B cell (primary cell): ENCODE measurements at places on chromosomes 13 and 19. TPM values are rescaled to one million over a fixed set of nuclear protein-coding genes. Genes with fewer than 3 reads are reported as not detected.

DNA sequence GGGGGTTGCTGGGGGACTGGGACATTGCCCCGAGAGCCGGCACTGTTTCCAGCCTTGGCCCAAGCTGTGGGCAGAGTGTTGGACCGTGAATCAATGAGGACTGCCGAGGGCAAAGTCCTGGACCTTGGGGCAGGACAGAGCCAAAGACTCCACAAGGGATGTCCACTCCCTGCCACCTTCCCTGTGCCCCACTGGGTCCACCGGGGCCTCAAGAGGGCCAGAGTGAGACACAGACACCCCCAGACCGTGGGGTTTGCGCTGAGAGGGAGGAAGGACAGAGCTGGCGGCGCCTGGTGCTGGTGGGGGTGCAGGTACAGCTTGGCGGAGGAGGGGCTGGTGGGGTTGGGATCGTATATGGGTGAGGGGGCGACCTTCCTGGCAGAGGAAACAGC, 11.8 kb downstream of the MAST3 start:
- DNase-seq = peak; percentile 46

GRCh38 chr19:10568062-10568825, 535 bp downstream of the CDKN2D start:
- no peak for DNase-seq

The VSTM2B gene
- total RNA-seq = not detected in 2 replicates

DNA sequence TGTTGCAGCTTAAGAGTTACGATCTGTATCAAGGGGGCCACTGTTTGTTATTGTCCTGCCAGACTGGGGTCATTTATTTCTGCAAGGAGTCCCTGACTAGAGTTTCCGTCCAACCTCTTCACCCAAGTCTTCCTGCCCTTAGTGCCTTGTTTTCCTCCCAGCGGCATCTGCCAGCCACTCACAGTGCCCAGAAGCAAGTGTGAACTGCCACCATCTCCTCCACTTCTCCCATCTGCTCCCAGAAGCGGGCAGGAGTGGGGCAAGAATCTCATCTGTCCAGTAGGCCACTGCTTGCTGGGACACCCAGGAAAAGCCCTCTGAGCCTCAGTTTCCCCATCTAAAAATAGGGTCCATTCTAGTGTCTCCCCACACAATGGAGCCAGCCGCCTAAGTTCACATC, 4.0 kb downstream of the NOVA2 start:
- no peak for DNase-seq

DNA sequence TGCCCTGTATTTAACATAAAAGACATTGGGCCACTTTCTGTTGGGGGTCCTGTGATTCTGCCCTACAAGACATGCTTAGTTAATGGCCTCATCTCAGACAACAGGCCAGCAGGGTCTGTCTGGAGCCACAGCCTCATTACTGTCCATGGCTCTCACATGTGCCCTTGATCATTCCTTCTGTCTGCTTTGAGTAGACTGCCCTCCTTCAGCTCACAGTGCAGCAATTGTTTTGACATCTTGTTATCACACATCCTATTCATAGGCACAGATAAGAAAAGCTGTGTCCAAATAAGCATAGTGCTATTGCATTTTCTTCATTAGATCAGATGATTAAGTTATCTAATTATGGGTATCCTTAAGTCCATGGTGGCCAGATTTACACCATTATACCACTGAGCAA, 127.9 kb downstream of the KCTD12 start:
- DNase-seq = no peak

DNA sequence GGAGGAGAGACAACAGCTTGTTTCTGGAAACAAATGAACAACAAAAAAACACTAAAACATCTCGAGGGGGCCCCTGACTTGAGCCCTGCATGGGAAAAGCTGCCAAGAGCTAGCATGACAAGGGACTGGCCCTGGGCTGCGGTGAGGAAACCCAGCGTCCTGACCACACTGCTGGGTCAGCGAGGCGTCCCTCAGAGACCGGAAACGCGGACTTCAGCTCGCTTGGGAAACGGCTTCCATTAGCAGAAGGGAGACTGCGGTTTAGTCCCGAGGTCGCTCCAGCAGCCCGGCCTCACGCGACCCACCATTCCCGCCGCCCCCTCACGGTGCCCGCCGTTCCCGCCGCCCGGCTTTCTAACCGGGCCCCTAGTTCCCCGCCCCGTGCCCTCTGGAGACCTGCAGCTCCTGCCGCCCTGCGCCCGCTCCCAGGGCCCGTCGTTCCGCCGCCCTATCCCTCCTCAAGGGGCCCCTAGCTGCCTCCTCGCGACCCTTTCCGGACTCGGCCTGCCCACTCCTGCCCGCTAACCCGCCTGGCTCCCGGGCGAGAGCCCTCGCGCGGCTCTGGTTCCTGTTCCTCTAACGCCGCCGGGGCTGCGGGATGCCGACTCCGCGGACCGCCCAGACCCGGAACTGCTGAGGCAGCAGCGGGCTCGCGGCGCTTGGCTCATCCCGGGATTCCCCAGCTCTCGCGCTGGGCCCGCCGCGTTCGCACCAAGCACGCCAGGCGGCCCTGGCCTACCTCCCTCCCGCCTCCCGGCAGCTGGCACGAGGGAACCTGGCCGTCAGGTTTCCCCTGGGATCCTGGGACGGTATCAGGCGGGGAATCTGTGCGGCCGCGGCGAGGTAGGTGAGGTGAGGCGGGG, at the start of gene CCDC122:
TSS of gene CCDC122 (minus strand) at position 849 of the 863 bp plus-strand sequence. CDS start 10,364 bp downstream, outside the sequence.
- DNase-seq = peak; percentile 89

GRCh38 chr13:34156841-34157365, 339.0 kb downstream of the RFC3 start:
- peak; percentile 6 for DNase-seq

- DNase-seq = no peak
These were observed 246.1 kb downstream of the UQCRFS1 start for GRCh38 chr19:28966737-28967399.

GRCh38 chr19:33275933-33276619, 26.3 kb downstream of the CEBPA start:
- no peak for DNase-seq

DNA sequence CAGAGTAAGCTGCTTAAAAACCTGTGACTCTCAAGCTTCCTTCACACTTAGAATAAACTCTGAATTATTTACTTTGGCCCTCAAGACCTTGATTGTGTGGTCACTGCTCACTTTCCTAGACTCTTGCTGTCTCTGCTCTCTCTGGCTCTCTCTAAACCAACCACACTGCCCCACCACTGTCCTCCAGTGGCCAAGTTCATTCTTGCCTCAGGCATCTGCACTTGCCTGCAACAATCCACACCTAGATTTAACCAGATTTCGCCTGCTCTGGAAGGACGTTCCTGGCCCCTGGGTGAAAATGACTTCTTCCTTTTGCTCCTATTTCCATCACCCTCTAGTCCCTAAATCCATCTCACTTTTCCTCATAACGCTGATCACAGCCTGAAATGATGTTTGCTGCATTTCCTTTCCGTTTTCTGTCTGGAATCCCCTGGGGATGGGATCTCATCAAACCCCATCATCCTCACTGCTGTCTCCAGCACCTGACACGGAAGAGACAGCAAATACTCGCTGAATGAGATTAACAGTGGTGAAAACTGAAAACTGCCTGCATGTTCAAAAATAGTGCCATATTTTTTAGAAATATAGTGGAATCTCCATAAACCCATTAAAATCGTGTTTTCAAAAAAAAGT, 232.6 kb downstream of the UQCRFS1 start:
- DNase-seq = no peak

DNA sequence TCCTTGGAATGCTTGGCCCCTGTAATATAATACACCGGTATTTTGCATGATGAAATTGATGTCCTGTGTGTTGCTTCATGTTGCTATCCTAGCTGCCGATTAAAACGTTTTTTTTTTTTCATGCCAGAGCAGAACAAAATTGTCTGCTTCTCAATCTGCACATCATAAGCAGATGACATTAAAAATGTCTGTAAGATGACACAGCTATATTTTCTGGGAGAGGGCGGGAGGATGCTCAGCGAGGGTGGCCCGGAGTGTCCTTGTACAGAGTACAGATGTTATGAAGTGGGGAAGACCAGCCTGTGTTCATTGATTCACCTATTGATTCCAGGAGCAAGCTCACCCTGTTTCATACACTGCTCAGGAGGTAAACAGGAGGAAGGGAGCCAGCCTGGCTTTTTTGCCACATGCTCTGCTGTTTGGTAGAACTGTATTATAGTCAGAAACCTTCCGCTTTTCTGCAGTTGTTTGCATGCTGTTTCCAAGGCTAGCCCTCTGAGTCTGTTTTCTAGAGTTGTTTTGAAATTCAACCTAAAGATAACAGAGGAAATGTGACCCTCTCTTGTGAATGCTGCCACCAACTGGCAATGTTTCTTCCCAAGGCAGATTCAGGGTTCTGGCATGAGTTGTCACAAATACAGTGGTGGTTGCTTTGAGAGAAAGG, 4.7 kb upstream of the IRS2 start:
- peak; percentile 55 for DNase-seq

GRCh38 chr19:17522988-17523872, 11.8 kb downstream of the PGLS start:
- peak; percentile 92 for DNase-seq

DNA sequence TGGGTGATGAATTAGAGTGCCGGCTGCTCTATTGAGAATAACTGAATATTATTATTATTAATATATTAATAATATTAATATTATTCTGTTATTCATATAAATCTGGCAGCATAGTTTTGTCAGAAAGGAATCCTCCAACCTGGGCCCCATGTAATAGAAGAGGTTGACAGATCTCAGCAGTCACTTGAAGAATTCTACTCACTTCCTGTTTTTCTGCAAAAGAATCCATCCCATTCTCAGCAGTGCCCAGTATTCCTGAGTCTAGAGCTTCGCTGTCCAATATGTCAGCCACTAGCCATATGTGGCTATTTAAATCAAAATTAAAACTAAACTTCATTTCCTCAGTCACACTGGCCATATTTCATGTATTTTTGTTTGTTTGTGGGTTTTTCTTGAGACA, 72.4 kb upstream of the USPL1 start:
- DNase-seq = no peak

The C19orf38 gene
- total RNA-seq = 1.7 and 2.5 TPM in 2 replicates

The TTC9B gene
- total RNA-seq = not detected in 2 replicates

DNA sequence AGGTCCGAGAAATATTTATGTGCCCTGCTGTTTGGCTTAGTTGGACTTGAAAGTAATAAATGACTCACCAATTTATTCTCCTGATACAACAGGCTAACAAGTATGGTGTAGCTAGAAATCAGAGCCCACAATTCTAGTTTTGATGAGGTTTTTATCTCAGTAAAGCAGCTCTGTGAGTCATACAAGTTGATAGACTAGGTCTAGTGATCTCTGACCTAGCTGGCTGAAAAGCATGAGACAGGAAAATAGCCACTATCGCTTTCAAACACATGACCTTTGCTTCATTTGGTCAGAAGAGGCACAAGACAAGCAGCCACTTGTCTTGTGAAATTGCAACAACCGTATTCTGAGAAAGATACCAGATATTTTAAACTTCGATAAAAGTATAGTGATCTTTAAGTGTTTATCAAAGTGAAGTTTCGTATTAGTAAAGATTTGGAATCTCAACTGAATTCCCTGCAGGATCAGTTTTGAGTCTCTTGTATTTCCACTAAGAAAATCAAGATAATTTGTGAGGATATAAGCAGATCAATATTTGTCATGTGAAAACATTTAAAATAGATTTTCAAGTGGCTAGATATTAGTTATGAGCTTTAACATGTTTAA, 126.7 kb downstream of the MAB21L1 start:
- no peak for DNase-seq

DNA sequence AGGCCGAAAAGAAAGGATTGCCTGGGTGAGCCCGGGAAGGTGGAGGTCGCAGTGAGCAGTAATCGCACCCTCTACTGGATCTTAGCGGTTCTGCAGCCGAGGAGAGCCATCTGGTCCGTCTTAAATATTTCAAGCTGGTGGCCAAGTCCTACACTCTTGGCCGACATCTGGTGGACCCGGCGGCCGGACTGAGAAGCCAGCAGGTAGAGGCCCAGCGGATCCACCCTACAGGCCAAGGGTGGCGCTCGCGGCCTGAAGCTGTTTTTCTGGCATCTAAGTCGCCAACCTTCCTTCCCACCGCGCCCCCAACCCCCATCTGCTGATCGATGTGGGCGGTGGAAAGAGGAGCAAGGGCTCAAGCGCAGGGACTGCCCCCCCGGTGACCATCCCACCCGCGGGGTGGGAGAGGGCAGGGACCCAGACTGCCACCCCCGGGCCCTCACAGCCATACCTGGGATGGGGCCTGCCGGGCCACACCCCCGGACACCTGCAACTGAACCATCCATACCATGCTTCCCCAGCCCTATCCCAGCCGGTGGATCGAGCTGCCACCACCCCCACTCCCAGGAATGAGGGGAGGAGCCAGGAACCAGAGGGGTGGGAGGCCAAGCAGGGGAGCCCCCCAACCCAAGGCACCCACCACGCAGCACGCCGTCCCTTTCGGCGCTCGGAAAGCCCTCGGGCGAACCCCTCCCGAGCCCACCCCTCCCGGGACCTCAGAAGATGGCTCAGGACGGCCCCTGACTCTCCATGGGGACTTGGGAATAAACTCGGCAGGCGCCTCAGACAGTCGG, 46.3 kb upstream of the ZNF730 start:
- peak; percentile 16 for DNase-seq

DNA sequence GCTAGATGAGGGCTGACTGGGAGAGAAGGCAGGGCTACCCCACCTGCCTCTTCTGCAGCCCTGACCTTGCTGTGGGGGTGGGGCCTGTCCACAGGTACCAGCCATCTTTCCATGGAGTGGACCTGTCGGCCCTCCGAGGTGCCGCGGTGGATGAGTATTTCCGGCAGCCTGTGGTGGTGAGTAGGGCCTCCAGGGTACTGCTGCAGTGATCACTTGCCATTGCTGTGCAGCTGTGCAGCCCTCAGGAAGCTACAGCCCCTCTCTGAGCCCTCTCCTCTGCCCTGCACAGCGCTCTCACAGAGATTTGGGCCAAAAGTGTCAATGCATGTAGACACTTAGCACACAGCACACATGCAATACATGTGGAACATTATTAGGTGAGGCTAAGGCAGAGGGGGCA, 11.8 kb downstream of the YIPF2 start:
- no peak for DNase-seq

The LRG1 gene
- total RNA-seq = 0.27 and 0.32 TPM in 2 replicates
